ENCODE measurements at places on chromosomes 1 and 21.

GRCh38 chr1:194295685-194296084 is 1109.3 kb upstream of the B3GALT2 start:
- DNase-seq, result no peak

GRCh38 chr1:208243527-208243966 is 637 bp downstream of the PLXNA2 start:
- no peak for DNase-seq

DNA sequence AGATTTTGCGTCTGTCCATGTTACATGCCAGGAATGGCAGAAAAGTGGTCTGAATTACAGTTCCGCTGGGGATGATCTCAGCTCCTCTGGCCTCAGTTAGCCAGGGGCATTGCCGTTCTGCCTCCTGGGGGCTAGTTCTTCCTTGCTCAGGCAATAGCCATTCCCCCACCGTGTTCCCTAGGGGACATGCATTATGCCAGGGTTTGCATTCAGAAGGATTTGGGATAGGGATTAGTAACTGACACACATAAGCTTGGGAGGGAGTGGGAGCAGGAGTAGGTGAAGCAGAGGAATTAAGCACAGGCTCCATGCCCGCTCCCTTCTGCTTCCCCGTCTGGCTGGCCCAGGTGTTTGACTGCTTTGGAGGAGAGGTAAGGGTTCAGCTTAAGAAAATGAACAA is 12.7 kb downstream of the LRRC71 start:
- no peak for DNase-seq

DNA sequence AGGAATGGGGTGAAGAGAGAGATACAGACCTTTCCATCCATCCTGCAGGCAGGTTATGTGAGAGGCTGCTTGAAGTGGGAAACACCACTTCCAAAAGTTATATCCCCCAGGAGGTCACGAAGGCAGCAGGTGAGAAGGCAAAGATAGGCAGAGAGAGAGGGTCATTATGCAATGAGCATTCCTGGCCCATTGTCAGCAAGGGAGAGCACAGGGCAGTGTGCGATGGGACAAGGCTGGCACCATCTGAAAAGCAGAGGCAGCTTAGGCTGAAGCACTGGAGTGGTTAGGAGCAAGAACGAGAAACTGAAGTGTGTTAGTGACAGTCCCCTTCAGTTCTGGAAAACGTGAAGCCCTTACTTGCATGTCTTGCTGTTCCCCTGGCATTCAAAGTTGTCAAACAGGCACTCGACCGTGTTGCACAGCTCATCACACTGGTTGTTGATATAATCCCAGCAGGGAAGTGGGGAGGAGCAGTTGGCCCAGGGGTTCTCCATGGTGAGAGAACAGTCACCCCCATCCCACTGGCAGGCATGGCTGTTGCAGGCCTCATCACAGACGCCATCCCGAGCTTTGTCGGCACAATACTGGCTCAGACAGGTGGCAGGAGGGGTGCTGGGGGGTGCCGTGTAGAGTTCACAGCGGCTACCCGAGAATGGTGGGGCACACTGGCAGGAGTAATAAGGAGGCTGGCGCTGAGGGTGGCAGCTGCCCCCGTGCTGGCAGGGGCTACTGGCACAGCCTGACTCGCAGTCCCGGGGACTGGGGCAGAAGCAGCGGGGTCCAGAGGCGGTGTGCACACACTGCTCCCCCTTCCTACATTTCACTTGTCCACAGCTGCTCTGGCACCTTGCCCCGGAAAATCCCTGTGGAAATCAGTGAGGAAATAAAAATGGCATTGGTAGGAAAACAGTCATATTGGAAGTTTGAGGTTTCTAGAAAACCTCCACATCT is 28.9 kb upstream of the ADAM30 start:
- no peak for DNase-seq

DNA sequence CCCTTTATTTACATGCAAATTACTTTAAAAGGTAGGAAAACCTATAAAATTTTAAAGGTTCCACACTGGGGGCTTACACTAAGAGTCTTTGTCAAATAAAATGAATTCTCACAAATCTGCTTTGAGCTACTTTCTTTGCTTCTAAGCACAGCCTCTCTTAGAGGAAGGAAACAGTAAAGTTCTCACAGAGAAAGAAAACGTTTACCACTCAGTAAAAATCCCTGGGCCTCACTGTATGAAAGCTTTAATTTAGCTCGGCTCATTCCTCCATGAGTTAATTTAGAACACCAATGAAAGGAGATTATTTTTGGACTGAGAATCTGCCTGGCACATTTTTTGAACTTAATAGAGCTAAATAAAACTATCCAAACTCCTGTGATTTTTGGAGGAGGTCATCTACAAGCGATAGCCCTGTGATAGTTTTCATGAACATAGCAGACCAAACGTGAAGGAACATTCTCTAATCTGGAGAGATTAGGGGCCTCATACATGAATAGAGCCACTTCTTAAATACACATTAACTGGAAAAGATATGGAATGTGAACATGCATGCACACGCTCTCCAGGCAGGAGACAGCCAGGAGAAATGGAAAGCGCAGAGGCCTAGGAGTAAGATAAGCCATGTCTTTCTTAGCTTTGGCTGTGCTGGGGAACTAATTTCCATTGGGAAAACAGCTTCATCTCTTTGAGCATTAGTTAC is 32.8 kb downstream of the PRRX1 start:
- no peak for DNase-seq

- DNase-seq, result no peak
Observed at GRCh38 chr21:42440187-42440792, 36.6 kb downstream of the UBASH3A start.

DNA sequence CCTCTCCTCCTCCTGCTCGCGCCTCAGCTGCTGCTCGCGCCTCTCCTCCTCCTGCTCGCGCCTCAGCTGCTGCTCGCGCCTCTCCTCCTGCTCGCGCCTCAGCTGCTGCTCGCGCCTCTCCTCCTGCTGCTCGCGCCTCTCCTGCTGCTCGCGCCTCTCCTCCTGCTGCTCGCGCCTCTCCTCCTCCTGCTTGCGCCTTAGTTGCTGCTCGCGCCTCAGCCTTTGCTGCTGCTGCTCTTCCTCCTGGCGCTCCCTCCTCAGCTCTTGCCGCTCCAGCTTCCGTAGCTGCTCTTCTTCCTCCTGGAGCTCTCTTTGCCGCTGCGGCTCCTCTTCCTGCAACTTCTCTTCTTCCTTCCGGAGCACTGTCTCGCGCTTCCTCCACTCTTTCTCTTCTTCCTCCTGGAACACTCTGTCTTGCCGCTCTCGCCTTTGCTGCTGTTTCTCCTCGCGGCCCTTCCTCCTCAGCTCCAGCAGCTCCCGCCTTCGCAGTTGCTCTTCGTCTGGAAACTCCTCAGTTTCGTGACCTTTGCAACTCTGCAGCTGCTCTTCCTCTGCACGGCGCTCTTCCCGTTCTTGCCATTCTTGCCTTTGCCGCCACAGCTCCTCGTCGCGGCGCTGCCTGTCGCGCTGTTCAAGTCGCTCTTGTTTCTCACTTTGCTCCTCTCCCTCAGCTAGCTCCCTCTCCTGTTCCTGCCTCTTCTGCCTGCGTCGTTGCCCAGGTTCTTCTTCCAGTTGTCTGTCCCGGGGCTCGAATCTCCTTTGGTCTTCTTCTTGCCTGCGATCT is 3.0 kb downstream of the TCHH start:
- DNase-seq, result no peak

GRCh38 chr1:65457868-65458267 is 37.4 kb downstream of the LEPR start:
- no peak for DNase-seq

GRCh38 chr1:212791261-212791675 is 309 bp downstream of the NSL1 start:
- peak; percentile 92 for DNase-seq

- no peak for DNase-seq
Observed at GRCh38 chr1:155944444-155944799, 3.0 kb downstream of the RXFP4 start.

GRCh38 chr21:34020005-34020847 is 53.2 kb upstream of the MRPS6 start:
- no peak for DNase-seq

GRCh38 chr1:41533016-41533730 is 48.7 kb upstream of the EDN2 start:
- DNase-seq, result no peak

GRCh38 chr1:72936151-72936740 is 653.9 kb upstream of the NEGR1 start:
- DNase-seq, result no peak

DNA sequence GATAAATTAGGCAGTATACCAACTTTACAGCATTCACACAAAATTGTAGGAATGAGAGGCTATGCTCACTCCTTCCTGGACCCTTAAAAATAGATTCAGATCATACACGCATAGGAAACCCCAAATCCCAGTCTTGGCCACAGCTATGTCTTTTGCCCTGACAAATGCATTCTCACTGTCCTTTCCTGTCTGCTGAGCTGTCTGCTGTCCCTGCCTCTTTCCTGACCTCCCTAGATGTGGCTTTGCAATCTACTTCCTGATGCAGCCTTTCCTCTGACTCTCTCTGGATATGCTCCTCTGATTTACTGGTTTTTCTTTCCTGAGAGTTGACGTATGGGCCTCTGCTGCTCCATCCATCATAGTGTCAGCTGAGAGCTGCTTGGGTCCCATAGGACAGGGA is 59.8 kb upstream of the SLC35F3 start:
- DNase-seq, result no peak

- peak; percentile 12 for DNase-seq
Observed at GRCh38 chr21:36699546-36700294, 805 bp downstream of the SIM2 start.

GRCh38 chr1:179038528-179039281 is 13.0 kb downstream of the FAM20B start:
- DNase-seq, result no peak

GRCh38 chr1:1024149-1024770 is 4.3 kb downstream of the AGRN start:
- DNase-seq, result no peak

DNA sequence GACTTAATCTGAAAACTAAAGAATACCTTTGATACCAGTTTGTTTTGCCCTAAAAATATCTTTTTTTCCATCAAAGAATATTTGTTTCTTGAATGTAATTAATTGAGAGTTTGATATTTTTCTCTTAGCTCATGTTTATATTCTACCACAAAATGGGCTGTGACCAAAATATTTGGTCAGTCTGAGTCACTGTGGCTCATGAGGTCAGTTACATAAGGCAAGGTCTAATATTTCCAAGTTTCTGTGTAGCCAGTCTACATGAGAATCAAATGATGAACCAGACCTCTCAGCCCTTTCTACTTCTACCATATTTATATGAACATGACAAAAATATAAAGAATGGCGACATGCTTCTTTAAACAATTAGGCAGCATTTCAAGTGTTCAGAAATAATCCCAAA is 83.0 kb upstream of the IVNS1ABP start:
- peak; percentile 20 for DNase-seq

- DNase-seq, result peak; percentile 86
Observed at GRCh38 chr1:115179397-115180079, 90.2 kb upstream of the TSPAN2 start.

DNA sequence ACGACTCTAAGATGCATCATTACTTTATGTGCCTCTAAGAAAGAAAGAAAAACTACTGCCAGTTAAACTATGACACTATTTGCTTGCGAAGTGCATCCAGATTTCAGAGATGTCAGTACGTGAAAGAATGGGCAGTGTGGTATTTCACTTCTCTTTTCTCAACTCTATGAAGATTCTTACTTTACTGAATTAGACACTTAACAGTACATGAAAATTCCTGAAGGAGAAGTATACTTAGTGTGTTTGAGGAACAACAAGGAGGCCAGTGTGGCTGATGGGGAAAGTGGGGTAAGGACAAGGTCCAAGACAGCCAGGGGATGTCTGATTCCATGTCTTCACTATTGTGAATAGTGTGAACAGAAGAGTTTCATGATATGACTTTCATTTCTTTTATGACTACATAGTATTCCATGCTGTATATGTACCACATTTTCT is 53.9 kb upstream of the HSD17B7 start:
- no peak for DNase-seq

DNA sequence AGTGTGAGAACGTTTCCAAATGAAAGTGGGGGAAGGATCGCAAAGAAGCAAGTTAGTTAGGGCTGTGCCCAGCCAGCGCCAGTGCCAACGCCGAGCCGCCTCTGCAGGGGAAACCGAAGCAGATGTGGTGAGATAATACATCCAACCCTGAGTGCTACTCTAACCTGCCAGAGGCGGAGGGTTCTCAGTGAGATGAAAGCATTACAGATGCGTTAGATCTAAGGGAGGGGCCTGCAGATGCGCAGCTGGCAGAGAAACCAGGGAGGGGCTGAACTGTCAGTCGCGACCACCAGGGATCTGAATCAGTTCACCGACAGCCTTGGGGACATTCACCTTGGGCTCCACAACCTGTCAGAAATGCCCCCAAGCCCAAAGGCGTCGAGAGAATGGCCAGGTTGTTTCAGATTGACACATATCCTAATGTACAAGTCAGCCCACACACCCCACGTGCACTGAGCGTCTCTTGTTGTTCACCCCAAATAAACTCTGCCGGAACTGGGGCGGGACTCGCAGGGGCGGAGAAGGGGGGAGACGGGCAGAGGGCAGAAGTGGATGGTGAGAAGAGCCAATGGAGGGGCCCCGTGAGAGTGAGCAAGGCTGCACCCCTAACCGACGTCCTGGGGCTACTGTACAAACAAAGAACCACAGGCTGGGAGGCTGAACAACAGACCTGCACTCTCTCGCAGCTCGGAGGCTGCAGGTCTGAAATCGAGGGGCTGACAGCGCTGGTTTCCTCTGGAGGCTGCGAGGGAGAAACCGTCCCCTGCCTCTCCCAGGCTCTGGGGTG is 8.7 kb upstream of the UMODL1 start:
- DNase-seq, result no peak

DNA sequence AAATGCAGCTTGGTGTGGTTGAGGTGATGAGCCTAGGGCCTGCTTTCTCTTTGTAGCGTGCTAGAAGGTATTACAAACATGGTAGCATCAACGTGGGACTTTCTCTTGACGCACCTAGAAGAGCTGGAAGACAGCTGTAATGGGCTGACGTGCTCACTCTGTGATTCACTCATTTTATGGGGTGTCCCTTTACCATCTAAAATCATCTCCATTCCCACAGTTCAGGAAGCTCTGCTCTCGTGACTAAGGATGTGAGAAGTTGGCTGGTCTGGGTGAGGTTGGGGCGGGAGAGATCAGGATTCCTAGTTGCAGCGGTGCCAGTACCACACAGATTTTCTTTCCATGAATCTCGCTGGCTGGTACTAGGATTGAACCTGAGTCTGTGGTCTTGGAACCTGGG is 4.2 kb downstream of the HTR6 start:
- DNase-seq, result no peak

GRCh38 chr1:113856401-113856790 is 15.1 kb downstream of the PTPN22 start:
- DNase-seq, result no peak

GRCh38 chr21:45957981-45958600 is 23.5 kb upstream of the COL6A1 start:
- DNase-seq, result no peak

DNA sequence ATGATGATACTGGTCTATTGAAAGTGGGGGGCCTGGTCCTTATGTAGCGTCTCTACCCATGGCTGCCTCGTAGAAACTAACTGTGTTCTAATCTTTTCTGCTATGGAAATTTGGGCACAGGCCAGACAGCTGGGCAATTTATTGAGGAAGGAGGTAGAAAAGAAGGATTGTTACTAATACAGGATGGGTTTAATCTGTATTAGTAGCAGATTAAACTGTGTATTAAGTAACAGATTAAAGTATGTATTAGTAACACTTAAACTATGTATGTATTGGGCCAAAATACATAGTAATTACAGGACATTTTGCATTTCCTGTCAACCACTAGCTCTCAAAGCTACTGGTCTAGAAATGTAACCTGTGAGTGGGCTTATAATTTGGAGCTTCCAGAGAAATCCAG is 142.0 kb downstream of the MAST2 start:
- no peak for DNase-seq

Data from RKO (cell line).